ENCODE measurements at places on chromosomes 3 and 15.

GRCh38 chr3:4850211-4850927, 128.9 kb upstream of the BHLHE40 start:
- no peak for DNase-seq

DNA sequence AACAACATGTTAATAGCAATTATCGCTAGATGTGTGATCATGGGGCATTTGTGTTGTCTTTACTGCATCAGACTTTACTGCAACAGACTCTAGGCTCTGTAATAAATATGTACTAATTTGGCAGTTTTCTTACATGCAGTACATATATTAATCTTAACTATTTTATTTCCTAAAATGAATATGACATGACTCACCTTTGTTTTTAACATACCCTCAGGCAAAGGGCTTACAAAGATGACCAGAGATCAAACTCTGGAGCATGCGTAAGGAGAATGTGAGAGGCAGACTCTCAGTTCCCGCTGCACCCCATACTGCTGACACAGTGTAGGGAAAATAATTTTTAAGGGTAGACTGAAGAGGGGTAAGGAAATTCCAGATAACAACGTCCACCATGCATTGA, 7.2 kb upstream of the FAM174B start:
- no peak for DNase-seq

DNA sequence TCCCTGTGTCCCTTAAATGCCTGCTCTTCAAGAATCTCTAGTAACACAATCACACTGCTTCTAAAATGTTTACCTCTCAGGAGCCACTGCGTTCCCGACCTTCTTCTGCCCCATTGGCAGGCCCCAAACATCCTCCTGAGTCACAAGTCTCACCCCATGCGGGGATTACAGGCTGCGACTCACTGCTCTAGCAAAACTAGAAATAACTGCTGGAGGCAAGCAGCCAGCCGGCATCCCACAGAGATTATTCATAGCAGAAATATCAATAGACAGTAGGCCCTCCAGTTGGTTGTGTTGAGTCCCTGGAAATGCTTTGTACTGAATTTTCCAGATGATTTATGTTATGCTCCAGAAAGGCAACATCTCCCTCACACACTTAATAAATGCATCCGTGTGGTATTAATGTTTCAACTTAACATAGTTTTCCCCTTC, 64.8 kb downstream of the RFTN1 start:
- DNase-seq = no peak

DNA sequence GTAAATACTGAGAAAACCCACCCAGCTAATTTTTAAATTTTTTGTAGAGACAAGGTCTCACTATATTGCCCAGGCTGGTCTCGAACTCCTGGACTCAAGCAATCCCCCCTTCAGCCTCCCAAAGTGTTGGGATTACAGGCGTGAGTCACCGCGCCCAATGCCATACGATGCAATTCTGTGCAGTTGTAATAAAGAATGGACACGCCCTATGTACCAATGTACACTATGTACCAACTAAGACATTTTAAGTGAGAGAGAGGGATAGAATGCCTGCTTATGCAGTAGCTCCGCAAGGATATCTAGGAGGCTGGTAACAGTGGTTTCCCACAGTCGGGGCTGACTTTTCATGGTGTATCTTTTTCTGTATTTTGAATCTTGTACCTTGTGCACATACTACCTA, 14.6 kb downstream of the ZNF710 start:
- no peak for DNase-seq

GRCh38 chr15:35680951-35681350, 135.0 kb upstream of the DPH6 start:
- no peak for DNase-seq

DNA sequence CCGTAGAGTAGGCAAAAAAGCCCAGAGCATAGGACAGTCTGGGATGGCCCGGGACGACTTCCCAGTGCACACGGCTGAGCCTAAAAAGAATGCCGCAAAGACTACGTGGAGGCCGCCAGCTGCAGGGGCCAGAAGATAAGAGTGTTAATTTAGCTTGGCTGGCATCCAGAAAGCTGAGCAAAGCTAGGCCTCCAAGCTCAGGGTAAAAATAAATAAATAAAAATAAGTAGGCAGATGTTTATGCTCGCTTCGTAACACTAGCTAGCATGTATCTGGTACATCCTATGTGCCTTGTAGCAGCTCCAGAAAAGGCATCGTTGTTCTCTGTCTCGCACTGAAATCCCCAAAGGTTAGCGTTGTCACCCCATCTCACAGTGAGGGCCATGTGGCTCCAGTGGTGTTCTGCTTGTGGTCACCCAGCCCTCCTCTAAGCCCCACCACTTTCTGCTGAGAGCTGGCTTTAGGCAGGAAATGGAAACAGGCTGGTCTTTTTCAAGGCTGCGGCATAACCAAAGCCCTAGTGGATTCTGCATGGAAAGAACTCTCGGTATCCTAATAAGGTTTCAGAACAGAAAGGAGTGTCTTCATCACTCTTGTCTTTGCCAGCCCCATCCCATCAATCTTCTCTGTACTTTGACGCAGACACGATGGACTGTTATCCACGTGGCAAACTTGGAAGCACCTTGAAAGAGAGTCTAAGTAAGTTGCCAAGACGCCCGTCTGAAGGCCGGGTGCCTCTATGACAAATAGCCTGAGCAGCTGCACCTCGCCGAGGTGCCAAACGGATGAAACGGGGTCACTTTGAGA, 58.1 kb upstream of the MEF2A start:
- DNase-seq = no peak

GRCh38 chr3:49422379-49423248, at the start of gene AMT:
AMT (minus strand) TSS chr3:49422473; CDS start chr3:49422450, 23 bp downstream.
- DNase-seq = no peak

GRCh38 chr3:59443618-59444293, 393.9 kb upstream of the CFAP20DC start:
- no peak for DNase-seq

DNA sequence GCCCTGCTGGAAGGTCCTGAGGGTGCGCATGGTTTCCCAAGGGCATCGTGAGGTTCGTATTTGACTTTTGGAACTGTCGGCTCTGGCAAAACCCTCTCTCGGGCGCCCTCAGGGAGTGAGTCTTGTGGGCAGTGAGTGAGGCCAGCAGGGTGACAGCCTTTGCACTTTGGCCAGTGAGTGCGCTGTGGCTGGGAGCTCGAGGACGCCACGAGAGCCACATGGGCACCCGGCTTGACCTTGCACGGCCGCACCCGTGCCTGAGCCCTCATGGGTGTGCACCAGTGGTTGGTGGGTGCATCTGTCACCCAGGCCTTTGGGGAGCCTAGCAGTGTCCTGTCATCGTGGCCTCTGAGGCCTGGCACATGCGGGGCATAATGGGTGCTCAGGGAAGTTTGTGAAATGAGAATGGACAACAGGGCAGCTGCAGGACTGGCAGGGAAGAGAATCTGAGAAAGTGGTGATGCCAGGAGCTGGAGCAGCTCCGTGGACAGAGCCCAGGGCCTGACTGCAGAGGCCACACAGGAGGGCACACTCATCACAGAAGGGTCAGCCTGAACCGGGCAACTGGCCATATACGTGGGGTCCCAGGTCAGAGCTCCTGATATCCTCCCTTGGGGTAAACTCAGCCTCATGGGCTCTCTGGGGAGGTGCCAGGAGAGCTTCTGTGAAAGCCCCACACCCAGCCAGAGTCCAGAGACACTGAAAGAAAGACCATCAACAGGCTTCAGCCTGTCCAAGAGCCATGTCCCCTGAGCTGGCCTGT, 30.4 kb upstream of the SNRPA1 start:
- DNase-seq = no peak

- DNase-seq = no peak
Observed at GRCh38 chr3:43128464-43128863, 22.6 kb upstream of the POMGNT2 start.

DNA sequence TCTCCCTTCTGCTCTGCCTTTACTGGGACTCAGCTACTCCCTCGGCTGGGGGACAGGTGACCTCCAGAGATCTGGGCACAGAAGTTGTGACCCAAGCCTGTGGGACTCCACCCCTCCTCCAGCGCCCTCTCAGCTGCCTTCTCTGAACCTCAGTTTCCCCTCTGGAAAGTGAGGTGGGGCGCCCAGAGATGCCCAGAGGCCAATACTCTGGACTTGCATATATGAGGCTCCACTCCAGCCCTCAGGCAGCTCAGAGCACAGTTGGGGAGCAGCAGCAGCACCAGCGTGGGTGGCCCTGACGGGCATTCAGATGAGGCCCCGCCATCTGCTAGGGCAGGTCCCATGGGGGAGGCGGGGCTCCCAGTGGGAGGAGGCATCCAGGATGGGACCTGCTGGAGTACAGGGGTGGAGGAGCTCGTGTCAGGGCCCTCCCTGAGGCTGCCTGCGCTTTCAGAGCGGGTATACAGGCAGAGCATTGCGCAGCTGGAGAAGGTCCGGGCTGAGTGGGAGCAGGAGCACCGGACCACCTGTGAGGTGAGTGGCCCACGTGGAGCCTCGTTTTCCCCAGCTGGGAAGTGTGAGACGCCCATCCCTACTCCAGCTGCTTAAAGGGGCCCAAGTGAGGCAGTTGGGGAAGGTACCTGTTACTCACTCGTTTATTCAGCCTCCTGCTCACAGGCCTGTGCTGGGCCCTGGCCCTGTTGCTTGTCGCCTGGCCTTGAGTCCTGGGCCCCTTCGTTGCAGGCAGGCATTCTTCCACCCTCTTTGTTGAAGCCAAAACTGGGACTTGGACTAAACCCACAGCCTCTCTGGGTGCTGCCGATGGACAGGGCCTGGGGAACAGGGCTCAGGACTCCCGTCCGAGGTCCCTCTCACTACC, 35.4 kb downstream of the PSTPIP1 start:
- no peak for DNase-seq

- peak; percentile 50 for DNase-seq
Observed at GRCh38 chr3:159763602-159764489, 224.8 kb upstream of the IL12A start.

DNA sequence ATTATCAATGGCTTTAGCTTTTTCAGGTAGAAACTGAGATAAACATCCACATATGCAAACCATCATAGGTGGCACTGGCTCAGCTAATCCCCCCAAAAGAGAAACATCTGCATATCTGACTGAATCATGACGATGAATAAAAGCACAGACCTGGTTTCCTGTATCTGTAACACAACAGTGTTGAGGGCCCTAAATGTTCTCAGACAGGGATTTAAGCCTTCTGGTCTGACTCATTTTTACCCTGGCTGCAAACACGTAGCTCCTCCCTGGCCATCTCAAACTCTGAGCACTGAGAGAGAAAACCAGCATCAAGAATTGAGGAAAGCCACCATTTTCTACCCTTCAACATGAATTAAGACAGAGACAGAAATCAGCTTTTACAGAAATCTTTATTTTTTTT, 35.2 kb downstream of the GLB1 start:
- no peak for DNase-seq

DNA sequence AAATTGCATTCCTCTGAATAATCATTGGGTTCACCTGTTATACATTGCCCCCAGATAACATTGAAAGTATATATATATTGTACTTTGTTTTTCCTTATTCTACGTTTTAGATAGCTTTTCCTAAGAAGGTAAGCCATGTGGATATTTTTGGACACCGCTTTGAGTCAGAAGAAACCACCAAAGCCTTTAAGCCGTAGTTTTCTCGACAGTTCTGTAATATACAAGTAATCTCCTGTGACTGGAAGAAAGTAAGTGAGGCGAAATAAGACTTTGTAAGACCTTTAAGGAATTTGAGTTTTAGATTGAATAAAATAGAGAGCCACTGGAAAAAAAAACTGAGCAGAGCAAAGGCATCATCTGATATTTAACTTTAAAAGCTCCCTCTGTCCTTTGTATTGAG, 1092.0 kb downstream of the DIPK2A start:
- DNase-seq = no peak
